ENCODE measurements at places on chromosomes 5 and 9. TPM values are rescaled to one million over a fixed set of nuclear protein-coding genes. Genes with fewer than 3 reads are reported as not detected.

The ARHGEF39 gene
- total RNA-seq: 21.6 TPM

- no peaks in the 10 kb centered on the region for H3K36me3 ChIP-seq
- H3K4me1 ChIP-seq: peaks cover 7% of the 10 kb centered on the region
Observed at GRCh38 chr9:692636-693129, 148.8 kb upstream of the DMRT1 start.

The GBGT1 gene
- 9.3 TPM for total RNA-seq

DNA sequence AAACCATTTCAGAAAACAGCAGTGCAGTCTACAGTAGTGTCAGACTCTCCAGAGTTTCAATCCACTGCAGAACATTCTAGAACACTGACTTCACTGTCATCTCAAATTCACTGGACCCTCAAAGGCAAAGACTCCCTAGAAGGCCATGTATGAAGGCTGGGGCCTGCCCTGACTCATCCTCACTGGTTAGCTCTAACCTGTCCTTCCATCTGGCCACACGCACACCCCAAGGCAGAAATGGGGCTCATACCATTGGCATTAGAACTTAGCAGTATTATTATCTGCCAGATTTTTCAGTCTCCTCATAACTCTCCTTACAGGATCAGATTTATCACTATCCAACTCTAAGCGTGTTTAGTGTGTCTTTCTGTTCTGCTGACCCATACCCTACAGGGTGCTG lies 20.4 kb downstream of the S1PR3 start:
- no peak overlapping the region for H3K4me3 ChIP-seq
- no peaks in the 10 kb centered on the region for H3K36me3 ChIP-seq
- H3K4me1 ChIP-seq: no peaks in the 10 kb centered on the region
- DNase-seq: no peak

Data from H9 (cell line).